ENCODE measurements at places on chromosomes 1 and 21. TPM values are rescaled to one million over a fixed set of nuclear protein-coding genes. Genes with fewer than 3 reads are reported as not detected.

The GRIK1 gene
- not detected for total RNA-seq

The CFHR5 gene
- total RNA-seq, result not detected

The THEM4 gene
- 10.0 TPM for total RNA-seq

The NUDT4B gene
- 24.0 TPM for total RNA-seq

The CDC7 gene
- 3.5 TPM for total RNA-seq

DNA sequence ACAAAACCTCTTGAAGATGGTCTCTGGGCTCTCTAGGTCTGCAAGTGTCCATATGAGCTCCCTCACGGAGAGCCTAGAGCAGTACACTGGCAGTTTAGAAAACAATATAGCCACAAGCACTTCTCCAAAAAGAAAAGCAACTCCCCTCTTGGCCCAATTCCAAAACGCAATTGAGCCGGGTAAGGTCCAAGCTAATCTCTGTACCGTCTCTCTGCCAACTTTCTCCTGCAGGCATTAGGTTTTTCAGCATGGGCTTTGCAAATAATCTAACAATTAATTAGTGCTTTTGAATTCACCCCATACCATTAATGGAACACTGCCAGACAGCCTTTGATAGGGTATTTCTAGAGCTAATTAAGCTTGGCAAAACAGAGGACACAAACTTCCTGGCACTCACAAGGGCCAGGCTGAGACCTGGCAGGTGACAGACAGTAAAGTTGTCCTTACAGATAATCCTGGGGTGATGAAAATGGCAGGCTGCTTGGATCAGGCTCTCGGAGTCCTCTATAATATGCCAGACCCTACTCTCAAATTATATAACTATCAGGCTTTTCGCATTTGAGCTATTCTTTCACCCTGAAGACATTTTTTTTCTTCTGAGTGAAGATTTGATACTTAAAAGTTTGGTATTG, 39.8 kb downstream of the TGFBR3 start:
- DNase-seq, result peak; percentile 22

DNA sequence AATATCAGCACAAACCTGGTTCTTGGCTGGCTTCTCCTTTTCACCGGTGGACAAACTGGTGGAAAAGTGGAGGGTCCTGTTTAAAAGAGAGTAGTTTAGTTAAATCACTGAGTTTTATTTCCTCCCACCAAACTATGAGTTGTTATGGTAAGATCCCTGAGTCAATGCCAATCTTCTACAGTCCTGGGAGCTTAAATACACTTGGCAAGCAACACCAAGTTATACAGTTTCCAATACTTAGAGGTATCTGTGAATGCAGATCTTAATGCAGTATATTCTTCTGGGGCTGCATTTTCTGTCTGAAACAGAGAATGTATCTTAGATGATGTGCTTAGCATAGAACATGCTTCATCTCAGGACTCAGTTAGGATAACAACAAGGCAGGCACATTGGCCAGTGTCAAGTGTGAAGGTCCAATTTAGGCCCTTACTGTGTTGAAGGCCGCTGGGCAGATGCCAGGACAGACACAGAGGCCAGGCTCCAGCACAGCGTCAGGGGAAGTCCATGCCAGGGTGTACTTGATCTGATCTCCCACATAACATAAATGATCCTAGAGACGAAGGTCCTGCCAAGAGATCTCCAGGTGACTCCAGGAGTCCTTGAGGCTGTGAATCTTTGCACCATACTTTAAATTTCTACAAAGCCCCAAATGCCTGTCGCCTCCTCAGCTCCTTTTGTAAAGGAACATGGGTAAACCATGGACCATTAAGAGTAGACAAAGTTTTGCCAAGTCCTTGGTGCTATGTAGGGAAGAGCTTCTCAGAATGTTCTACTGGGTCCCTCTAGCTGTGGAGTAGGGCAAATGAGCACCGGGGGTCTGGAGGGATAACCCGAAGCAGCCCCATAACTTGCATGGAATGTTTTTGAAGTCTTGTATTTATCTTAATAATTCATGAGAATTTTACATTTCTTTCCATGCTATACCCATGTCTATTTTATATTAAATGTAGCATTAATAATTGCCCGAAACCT, 76.8 kb downstream of the KCNJ15 start:
- DNase-seq, result no peak

GRCh38 chr21:26491663-26492062, 81.4 kb downstream of the CYYR1 start:
- DNase-seq, result no peak

- DNase-seq, result peak; percentile 17
These were observed 16.6 kb downstream of the MYOG start for GRCh38 chr1:203069030-203069747.

DNA sequence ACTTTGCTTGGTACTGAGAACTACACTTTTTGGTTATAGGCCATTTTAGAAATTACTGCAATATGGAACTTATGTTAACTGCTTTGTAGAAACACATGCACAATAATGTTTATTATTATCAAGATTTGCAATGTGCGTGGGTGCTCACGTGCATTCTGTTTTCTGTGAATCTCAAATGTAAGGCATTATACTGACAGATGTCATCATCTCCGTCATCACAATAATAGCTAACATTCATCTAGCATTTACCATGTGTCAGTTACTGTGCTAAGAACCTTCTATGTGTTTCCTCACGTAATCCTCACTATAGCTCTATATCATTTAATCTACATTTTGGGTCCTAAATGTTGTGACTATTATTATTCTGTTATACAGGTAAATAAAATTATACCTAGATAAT, 1214.8 kb upstream of the ADGRL4 start:
- DNase-seq, result no peak

DNA sequence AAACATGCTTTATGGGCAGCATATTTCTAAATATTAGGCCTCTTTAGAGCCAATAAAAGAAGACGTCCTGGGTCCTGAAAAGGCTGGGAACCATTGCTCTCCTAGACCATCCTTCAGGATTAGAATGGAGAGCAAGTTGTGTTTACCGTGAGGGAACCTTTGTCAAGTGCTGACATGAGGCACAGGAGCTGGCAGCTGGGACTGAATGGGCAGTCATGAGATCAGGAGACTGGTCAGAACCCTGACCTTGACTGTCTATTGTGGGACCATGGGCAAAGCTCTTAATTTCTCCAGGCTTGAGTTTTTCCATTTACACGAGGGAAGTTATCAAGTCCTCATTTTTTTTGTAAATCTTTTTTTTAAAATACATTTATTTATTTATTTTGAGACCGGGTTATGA, 5.2 kb downstream of the PFKFB2 start:
- DNase-seq, result no peak

- DNase-seq, result peak; percentile 59
These were observed 38.4 kb downstream of the PIK3CD start for GRCh38 chr1:9689971-9690381.

DNA sequence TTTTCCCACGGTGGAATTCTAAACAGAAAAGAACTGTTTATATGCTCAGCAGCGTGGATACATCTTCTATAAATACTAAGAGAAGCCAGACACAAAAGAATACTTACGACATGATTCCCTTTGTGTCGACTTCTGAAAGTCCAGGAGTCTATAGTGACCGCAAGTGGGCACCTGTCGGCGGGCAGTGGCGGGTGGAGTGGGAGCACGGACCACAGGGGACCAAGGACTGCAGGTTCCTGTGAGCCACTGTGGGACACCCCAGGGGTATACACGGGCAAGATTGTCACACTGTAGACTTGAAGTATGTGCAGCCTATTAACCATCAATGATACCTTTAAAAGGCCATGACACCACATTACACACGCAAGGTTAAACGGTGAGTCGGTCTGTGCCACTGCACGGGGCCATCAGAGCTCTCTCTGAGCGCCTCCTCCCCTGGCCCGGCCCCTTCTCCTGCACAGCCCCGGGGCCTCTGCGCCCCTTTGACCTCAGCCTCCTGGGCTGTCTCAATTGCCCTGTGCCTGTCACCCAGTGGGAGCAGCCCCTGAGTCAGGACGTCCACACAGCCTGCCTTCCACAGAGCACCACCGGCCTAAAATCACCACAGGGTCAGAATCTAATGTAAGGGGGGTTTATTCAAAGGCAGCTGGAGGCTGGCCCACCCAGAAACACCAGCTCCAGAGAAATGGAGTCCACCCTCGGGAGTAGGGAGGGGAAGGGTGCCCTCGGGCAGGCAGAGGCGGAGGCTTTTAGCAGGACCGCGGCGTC, 90.0 kb upstream of the COL6A1 start:
- no peak for DNase-seq

DNA sequence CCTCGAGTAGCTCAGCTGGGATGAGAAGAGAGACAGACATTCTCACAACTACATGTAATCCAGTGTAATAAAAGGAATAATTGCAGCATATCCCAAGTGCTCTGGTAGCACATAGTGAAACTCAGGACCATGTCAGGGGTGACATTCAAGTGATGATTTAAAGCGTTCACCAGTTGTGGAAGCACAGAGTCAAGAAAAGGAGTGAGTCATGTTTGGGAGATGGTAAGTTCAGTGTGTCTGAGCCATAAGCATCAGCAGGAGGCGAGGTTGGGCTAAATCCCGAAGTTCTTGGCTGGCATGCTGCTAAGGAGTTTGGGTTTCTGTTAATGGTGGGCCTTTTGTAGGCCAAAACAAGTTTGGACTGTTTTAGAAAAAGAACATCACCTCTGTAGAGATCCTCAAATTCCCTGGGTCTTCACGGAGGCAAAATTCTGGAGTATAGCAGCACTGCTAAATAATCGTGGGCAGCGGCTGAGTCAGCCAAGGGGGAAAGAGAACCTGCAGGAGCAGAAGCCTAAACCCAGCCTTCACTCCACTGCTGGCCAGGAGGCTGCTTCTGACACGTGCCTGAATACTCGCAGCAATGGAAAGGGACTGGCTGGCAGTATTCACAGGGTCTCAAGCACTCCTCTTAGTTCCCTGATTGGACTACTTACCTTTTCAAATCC, 7.2 kb upstream of the NHLH1 start:
- DNase-seq, result peak; percentile 22

DNA sequence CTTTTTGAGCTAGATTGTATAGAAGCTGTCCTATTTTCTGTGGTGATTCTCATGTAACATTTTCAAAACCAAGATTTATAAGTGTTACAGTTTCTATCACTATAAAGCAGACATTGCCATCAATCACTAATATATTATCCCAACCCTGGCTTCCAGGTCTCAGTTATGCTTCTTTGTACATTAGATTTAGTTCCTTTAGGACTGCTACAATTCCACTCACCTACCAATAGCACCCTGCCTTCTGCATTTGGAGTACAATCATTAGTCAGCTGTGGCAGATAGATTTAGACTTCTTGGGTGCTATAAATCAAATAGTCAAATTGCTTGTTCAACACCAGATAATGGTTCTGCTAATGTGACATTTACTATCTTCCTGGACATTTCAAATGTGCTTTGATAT, 281.6 kb downstream of the BRINP3 start:
- no peak for DNase-seq

- DNase-seq, result no peak
These were observed 164.7 kb downstream of the NEGR1 start for GRCh38 chr1:72117621-72118020.

- no peak for DNase-seq
These were observed 57.1 kb upstream of the ADARB1 start for GRCh38 chr21:45017039-45017960.

- no peak for DNase-seq
These were observed 119.4 kb downstream of the KCNJ15 start for GRCh38 chr21:38376235-38376634.

DNA sequence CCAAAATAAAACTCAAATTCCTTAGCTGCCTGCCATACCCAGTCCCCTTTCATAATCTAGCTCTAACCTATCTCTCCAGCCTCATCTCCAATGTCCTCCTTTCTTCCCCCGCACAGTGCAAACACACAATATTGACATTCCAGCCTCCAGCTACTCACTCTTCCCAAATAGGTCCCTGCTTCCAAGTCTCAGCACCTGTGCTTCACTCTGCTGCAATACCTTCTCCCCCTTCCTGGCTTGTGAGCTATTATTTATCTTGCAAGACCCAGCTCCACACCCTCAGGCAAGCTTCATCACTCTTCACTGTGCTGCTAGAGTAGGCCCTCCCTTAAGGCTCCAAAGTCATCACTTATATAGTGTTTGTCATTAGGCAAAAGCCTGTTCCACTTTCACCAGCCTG, 9.7 kb downstream of the PLPP3 start:
- no peak for DNase-seq

DNA sequence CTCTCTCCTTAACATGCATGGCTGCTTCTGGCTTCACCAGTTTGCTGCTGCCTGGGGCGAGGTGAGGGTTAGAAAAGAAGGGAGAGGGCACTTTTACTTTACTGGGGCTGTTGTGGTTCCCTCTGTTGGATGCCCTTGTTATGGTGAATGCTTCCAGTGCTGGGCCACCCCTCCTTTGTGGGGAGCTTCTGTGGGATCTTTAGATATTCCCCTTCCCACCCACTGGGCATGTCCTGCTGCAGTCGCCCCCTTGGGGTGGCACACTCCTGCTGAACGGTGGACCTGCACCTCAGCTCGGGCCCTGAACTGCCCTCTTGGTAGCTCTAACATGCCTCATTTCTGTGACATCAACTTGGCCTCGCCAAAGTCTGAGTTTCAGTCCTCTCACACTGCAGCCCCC, 6.0 kb downstream of the TNN start:
- no peak for DNase-seq

Data from GM23248 (cell line).